ENCODE measurements at places on chromosomes 11 and 22.
A peak's percentile ranks its signal among the peaks of the same experiment; 100 is the strongest.

DNA sequence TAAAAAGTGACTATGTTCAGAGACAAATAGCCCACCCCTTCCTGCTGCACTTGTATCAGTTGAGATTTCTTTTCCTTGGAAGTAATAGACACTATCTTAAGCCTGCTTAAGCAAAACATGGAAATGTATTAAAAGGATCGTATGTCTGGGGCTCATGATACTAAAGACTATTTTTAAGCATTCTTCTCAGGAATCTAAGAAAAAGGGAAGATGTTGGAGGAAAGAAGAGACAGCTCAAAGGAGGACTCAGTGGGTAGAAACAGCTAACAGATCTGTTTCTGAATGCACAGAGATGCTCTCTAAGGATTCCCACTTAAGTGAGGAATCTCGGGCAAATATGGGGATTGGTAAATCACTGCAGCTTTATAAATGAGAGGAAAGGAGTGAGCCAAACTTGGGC, 62.5 kb downstream of the FAM76B start:
- no peak for DNase-seq

- no peak for DNase-seq
These were observed 16.2 kb downstream of the WNT7B start for GRCh38 chr22:45960477-45961386.

DNA sequence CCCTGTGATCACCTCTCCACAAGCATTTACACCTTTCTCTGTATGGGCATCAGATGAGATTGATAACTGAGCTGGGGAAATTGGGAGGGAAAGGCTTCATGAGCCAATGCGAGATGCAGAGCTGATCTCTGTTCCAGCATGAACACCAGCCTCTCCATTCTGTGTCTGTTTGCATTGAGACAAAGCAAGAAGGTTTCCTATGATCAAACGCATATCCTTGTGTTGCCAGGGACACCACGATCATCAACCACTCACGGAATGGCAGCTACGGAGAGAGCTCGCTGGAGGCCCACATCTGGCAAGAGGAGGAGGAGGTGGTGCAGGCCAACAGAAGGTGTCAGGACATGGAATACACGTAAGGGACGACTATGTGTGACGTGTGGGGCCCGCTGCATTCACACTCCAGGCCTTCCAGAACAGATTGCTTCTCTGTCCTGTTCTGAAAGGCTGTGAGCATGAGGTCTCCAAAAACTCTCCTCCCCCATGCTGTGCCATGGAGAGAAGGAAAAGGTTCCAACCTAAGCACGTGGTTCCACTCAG, 96.4 kb downstream of the AMOTL1 start:
- no peak for DNase-seq

GRCh38 chr11:106379712-106380111, 302.2 kb downstream of the AASDHPPT start:
- DNase-seq, result peak; percentile 4

GRCh38 chr11:117200813-117201657, 1.9 kb downstream of the TAGLN start:
- no peak for DNase-seq

- peak; percentile 84 for DNase-seq
These were observed 90.6 kb downstream of the RPS6KA4 start for GRCh38 chr11:64449381-64450167.

DNA sequence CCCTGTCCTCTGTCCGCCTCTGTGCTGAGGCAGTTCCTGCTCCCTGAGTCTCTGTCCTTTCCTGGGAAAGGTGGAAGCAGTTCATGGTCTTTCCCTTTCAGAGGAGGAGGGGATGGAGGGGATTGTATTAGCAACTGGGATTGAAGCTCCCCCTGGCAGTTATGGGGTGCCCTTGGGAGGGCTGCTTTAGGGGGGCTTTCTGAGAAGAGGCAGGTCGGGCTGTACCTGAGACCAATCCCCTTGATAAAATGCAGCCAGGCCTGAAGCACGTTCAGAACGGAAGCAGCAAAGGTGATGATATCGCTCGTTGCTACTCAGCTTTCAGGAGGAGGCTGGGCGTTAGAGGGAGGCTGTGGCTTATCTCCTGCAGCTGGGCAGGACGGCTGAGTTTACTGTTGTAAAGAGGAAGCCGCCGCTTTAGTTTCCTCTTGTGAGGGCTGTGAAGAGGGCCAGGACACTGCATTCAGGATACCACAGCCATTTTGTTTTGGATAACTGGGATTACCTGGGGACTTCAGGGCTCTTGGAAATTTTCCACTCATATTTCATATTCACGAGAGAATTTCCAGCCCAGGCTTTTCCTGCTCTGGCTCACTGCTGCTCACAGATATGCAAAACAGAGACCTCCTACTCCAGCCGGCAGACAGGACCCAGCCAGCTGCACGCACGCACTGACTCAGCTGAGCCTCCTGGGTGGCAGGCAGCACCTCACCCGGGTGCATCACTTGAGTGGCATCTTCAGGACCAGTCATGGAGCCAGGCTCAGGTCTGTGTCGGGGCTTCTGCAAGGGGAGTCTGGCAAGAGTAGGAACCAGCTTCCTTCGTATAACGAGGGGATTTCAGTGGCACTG, 798 bp downstream of the AMPD3 start:
- DNase-seq, result peak; percentile 82

DNA sequence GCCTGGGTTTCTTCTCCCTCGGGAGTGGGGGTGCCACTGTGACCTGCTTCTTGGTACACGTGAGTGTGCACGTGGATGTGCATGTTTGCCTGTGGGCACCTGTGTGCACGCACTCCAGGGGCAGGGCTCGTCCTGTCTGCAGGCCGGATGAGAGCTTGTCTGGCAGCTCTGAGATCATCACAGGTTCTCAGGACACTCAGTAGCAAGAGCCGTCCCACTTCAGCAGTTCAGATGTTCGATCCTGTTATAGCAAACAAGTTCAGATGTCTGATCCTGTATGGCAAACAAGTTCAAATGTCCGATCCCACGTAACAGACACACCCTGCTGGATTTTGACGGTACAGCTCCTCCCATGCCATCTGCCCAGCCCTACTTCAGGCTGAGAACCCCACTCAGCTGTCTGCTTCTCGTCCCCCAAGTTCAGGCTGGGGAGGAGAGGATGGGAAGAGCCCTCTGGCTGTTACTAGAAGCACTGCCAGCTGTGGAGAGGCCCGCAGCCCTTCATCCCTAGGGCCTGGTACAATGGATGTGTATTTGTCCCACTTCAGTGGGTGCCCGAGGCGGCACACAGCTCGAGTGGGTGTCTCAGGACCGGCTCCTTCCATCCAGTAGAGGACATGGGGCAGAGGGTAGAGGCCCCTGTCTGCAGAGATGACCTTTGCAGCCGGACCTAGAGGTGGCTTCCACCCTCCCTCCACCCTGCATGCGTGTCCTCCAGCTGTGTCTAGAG, 1126.9 kb downstream of the BRD1 start:
- DNase-seq, result peak; percentile 14

DNA sequence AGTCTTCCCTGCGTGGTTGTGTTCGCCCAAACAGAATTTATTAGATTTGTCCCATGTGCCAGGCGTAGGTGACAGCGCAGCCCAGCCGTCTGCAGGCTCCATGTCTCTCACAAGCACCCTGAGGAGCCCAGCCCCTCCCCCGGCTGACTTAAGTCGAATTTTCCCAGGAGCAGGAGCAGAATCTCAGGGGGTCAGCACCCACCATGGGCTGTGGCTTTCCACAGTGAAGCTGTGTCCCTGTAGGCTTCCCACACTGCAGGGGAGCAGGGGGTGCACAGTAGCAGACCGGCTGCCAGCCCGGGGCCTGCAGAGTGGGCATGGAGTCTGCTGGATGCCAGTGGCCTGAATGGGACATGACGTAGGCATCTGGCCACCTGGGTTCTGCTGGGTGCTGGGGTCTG, 16.0 kb downstream of the PARVG start:
- DNase-seq, result no peak

DNA sequence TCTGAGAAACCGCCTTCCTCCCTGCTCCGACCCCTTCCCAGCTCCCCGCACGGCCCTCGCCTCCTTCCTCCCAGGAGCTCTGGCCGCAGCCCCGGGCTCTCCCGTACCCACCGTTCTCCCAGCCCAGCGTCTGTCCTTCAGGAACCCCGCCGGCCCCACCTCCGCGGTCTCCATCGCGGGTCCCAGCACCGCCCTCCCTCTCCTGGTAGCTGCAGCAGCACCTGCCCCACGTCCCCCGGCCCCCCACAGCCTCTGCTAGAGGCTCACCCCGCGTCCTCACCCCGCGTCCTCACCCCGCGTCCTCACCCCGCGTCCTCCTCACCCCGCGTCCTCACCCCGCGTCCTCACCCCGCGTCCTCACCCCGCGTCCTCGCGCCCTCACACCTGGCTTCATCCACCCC, 85.9 kb downstream of the WNT7B start:
- DNase-seq, result no peak

DNA sequence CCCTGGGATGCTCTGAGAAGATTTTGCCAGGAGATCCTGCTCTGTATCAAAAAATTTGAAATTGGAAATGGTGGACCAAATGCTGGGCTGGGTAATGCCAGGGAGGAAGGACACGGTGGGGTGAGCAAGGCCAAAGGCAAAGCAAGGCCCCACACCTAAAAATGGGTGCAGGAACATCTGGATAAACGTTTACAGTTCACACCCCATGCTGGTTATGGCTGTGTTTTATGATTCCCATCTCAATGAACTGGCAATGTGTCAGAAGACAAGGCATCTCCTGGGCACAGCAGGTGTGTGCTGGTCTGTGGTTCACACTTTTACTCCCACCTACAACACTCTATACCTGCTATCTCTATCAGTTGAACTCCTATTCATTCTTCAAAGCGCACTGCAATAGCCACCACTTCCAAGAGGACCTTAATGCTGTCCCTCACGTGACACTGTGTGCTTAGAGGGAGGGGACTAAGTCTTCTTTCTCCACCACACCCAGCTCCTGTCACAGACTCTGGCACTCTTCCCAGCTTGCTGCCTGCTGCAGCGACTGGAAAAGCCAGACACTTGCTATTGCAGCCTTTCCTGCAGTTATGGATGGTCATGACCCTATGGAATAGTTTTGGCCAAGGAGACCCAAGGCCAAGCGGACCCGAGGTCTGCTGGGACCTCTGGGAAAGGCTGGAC, 277.5 kb downstream of the CTTN start:
- no peak for DNase-seq

GRCh38 chr22:45242778-45243191, 2.1 kb upstream of the KIAA0930 start:
- no peak for DNase-seq

- no peak for DNase-seq
These were observed 1.1 kb upstream of the SEPTIN5 start for GRCh38 chr22:19713245-19713644.

DNA sequence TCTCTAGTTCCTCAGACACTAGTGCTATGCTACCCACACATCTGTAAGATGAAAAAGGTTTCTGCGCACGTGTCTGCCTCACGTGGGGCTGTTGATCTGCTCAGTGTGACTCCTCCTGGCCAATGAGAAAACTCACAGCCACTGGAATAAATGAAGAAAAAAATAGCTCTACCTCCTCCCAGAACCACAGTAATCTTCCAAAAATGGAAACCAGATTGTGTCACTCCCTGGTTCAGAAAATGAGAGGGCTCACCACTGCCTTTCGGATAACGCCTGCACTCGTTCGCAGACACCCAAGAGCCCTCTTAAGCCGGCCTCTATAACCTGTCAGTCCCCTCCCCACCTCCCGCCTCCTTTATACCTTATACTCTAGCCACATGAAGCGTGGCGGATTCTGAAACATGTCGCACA, 5.1 kb downstream of the APBB1 start:
- DNase-seq, result no peak

DNA sequence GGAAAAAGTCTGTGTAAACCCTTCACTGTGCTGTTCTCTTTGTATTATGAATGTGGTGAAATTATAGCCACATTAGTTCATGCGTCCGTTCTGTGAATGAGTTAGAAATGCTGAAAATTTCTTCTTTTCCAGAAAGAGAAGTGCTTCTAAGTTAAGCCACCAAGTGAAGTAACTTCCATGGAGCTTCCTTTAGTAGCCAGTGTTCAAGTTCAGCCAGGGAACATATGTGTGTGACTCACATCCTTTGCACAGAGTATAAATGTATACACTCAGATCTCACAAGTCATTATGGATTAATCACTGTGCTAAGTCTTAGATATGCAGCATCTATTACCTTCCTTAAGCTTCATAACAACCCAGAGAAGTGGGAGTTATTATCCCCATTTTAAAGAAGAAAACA, 3.1 kb upstream of the MMP8 start:
- no peak for DNase-seq

Data from SK-N-DZ (cell line).